Cortex of kidney (tissue), 1 donor: ENCODE measurements at places on chromosomes 13 and 19.

DNA sequence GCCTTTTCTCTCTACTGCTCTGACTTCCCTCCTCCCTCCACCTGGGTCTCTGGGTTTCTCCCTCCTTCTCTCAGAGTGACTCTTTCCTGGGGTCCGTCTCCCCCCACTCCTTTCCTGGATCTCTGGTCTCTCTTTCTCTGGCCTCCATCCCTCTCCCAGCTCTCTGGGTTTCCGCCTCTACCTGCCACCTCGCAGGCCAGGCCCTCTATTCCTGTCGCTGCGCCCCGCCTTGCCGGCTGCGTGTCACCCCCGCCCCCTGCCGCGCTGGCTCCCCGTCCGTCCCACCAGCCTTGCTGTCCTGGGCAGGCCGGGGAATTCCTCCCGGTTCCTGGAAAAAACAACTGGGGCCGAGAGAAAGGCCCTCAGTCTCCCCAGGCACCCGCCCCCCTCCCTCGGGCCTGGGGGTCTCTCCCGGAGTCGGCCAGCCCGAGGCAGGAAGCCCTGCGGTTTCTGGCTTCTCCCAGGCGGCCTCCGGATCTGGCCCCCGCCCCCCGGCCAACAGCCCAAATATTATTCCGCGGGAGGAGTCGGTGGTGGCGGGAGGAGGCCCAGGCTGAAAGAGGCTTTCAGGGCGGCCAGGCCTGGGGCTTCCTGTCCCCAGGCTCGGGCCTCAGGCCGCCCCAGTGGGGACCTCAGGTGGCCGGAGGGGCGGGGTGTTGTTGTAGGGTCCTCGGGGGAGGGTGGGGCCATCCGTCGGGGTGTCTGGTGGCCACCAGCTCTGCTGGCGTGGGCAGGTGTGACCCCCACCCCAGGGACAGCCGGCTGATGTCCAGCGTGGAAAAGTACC, 9.3 kb downstream of the IRF2BP1 start:
- DNase-seq, result no peak

DNA sequence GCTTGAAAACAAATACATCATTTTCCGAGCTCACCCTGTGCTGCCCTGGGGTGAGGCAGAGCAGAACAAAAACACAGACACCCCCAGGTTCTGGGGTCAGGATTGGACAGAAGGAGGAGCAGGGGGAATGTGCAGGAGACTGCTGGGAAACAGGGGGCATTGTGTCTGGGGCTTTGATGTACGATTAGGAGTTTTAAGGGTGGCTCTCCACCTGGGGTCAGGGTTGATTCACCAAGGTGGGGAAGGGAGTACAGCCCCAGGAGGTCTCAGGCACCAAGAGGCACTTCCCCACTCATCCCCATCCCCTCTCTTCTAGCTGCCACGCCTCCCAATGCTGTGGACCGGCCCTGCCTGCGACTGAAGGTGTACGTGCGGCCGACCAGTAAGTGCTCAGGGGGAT, 12.6 kb downstream of the EFNA2 start:
- DNase-seq, result no peak

- no peak for DNase-seq
These were observed 1375.4 kb downstream of the SLITRK1 start for GRCh38 chr13:82506805-82507414.

DNA sequence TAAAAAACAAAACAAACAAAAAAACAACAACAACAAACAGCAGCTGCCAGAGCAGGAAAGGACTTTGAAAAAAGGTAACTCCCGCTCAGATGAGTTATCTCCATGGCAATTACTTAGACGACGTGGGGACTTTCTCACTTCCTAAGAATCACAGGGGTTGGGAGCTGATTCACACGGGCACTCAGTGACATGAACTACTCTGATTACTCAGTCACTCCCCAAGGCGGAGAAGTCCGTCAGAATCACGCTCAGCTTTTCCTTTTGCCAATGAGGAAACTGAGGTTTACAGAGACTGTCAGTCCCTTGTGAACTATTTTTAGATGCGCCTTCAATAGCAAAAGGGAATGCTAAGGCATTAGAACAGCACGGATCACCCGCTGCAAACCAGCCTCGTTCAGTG, 32.3 kb upstream of the MATK start:
- no peak for DNase-seq

DNA sequence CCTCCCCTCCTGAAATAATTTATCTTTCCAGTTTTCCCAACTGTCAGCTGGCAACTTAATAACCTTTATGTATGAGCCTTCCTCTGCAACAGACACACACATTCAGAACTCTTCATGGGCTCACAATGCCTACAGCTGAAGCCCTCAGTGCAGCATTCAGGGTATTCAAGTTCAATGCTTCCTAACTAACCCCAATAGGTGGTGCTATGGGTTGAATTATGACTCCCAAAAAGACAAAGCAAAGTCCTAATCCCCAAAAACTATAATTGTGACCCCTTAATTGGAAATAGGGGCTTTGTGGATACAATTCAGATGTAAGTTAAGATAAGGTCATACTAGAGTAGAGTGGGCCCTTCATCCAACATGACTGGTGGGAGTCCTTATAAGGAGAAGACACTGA, 202.2 kb downstream of the SUCLA2 start:
- no peak for DNase-seq

DNA sequence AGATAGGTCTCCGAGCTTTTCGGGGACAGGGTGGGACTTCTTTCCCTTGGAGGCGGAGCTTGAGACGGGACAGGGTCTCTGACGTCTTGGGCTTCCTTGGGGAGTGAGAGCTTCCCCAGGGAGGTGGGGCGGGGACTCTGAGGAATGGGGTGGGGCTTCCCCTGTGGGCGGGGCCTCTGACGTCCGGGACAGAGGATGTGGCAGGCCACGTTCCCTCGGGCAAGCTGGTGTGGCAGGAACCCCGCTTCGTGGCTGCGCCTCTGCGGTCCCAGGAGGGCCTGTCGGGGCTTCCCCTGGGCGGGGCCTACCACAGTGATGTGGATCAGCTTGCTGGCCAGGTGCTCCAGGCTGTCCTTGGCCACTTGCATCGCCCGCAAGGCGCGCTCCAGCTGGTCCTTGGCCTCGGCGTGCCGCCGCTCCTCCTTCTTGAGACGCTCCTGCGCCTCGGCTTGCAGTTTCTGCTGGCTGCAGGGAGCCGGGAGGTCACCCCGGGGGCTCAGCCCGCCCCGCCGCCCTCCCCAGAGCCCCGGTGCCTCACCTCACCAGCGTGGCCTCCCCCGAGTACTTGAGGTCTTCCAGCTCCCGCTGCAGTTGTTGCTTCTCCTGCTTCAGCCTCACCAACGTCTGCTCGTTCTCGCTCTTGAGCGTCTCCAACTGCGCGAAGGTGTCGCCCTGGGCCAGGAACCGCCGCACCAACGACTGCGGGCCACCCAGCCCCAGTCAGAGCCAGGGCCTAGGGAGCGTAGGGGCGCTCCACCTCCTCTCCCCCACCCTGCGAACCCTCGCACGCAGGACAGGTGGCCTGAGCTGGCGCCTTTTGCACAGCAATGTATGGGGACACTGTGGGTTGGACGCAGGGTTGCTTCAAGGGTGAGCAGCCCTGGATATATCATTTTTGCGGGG, 3.3 kb upstream of the RGL3 start:
- no peak for DNase-seq

- no peak for DNase-seq
These were observed 15.2 kb upstream of the ERCC2 start for GRCh38 chr19:45385392-45386221.

GRCh38 chr13:30841154-30841553, 64.9 kb upstream of the MEDAG start:
- DNase-seq, result no peak

DNA sequence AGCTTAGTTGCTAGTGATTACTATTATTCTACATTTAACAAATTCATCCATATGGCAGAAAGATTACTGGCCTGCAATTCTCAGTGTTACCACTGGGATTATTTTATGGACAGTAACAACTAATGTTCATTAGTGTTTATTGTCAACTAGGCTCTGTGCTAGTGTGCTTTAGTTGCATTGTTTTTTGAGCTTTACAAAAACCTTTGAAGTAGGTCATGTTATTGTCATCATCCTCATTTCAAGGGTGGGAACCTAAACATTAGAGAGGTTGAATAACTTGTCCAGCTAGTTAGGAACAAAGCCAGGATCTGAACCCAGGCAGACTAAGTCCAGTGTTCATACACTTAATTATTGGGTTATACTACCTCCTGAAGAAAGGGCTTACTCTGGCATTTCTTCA, 27.8 kb upstream of the TDRD3 start:
- DNase-seq, result no peak

- no peak for DNase-seq
These were observed 216.1 kb downstream of the TDRD3 start for GRCh38 chr13:60613080-60613479.

DNA sequence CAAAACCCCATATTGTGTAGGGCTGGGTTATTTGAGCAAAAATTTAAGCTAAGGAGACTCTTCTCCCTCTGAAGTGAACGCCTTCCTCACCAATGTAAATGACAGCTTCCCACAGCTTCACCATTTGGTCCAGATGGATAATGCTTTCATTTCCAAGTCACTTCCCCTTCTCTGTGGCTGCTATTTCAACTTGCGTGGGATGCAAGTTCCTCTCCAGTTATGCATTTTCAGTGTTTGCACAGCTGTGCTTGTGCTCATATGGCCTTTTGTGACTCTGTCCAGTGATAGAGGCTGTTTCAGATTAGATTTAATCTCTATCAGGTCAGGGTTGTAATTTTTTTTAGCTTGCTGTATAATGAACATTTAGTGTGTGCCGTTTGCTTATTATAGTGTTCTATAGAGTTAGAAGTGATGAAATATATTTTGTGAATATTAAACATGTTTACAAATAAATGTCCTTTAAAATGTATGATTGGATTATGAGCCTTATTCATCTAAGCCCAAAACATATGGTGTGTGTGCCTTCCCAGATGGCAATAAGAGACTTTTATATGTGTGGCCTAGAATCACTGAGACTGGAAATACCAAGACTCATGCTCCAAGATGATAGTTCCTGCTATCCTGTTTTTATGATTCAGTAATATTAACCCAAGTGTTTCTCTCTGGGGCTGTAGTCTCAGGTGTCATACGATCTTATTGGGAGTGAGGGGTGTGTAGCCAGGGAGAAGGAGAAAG, 86.6 kb downstream of the TNFRSF19 start:
- no peak for DNase-seq

DNA sequence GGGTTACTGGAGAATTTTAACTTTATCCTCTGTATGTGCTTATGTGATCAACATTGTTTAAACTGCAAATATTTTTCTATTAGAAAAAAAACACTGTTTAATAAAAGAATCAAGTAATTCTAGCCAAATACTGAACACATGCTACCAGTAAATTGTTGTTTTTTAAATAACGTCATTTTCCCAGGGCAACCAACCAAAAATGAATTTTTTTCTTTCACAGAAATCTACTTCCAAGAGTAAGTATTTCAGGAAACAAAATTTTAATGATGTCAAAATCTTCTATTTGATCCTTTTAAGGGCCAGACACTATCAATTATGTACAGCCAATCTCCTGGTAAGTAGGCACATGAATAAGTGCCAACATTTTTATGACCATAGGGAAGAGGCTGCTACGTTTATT, 57.1 kb downstream of the TUBGCP3 start:
- DNase-seq, result no peak

- no peak for DNase-seq
These were observed 41.0 kb downstream of the LHFPL6 start for GRCh38 chr13:39561971-39562370.

GRCh38 chr13:59790626-59791025, 373.1 kb downstream of the DIAPH3 start:
- no peak for DNase-seq

DNA sequence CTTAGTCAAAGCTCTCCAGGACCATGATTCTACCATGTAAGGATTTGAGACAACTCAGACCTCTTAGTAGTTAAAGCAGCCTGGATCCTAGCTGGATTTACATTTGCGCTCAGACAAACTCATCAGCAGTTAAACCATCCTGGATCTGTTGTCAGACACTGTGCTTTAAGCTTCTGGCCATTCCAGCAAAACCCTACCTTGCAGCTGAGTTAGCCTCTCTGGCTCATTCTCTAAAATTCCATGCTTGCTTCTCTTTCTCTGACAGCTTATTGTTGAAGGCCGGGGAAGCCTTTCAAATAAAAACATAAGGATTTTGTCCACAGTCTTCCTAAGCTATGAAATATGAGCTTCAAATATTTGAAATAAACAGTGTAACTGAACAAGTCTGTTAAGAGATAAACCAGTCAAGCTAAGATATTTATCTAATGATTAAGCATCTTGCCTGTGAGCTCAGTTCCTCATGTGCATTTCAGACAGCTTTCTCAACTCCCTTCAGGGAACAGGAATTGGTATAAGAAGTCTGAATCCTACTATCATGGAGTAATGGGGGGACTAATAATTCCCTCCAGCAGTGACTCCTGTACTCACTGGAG, 89.3 kb downstream of the SLAIN1 start:
- no peak for DNase-seq

GRCh38 chr19:19444681-19445155, 39.2 kb downstream of the GATAD2A start:
- no peak for DNase-seq
